NCI-H1417 treated with DMSO at 0.1 percent for 48 hours (cell line): ENCODE measurements at places on chromosomes 2 and 18.

GRCh38 chr2:75003773-75004172 is 45.3 kb downstream of the POLE4 start:
- no peak for DNase-seq

- no peak for DNase-seq
These were observed 25.7 kb downstream of the SRBD1 start for GRCh38 chr2:45585267-45585861.

DNA sequence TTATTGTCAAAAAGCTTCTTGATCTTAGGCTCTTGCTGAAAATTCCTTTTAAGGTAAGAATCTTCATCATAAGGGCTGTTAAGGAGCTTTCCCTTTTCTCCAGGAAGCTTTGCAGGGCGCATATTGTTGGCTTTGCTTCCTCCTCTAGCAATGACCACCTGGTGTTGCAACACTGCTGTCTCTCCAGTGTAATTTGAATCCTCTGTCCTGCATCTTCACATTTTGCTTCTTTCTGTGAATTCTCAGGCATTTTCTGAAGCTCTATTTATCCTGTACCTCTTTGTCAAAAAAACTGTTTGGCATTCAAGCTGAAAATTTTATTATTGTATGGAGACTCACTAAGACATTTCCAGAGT is 533.1 kb upstream of the CHAC2 start:
- DNase-seq: no peak

DNA sequence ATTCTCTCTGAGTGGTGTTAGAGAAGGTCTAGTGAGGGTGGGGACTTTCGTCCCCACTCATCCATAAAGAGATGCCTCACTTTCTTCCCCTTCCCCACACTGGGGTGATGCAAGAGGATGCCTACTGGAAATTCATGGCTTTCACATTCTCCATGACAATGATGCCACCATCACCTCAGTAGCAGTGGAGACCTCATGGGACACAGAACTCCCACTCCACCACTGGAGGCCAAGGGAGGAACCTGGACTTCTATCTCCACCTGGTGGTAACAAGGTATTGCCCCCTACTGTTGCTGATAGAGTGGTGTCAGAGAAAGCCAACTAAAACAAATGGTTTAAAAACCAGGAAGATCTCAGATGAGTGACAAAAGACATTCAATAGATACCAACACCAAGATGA is 110.9 kb downstream of the INHBB start:
- DNase-seq: no peak

GRCh38 chr2:173386738-173387065 is 32.0 kb downstream of the CDCA7 start:
- DNase-seq: no peak

DNA sequence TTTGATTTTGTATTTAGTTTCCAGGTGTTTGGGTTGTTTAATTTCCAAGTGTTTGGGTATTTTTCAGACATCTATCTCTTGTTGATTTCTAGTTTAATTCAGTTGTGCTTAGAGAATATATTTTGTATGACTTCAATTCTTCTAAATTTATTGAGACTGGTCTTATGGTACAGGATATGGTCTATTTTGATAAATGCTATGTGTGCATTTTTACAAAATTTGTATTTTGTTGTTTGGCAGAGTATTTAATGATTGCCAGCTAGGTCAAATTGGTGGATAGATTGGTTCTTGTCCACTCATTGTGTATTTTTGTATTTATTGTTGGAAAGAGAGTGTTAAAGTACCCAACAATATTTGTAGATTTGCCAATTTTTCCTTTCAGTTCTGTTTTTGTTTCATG is 23.7 kb upstream of the LAMA1 start:
- DNase-seq: no peak

DNA sequence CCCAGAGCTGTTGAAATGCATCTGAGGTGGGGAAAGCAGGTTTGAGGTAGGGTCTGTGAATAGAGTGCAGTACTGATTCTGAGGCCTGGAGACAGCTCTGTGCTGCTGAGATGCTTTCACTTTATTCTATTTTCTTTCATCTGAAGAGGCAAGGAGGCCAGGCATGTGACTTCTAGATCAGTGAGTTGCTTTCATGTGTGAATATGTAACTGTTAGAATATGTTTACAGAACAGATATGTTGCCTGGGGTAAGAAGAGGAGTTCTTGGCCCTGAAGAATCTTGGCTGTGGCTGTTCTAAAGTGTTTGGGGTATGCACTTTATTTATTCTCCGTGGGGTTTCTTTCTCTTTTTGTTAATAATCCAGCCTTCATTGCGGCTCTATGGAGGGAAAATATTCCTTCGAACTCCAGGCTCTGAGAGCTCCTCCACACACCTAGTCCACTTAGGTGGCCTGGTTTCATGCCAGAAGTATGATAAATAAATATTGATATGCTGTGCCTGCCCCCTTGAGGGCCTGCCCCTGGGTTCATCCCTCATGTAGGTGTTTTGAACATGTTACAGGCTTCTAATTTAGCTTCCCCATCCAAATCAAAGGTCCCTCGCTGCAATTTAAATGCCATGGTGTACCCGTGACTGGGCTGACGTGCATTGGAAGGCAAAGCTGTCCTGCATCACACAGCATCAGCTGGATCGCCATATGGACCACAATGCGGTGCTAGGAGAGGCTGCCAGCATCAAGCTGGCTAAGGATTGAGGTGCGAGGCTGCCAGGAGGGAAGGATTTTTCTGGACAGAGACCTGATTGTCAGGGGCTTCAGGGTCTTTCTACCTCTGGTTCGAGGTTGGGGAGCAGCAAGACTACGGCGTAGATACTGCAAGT is 102.9 kb downstream of the PRKCE start:
- no peak for DNase-seq

DNA sequence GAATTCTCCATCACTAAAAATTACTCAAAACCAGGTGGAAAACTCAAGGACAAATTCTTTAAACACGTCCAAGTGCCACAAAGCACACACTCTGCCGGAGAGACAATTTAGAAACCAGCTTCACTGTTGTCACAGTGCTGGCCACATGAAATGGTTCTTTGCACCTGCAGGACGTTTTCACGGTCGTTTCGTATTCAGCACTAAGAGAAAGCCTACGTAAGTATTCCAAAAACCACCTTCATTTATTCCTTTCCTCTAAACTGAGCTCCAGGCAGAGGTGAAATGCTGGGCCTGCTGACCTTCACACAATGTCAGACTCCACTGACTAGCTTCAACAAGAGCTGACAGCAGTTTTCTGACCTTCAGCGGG is 680 bp downstream of the ATP5F1A start:
- DNase-seq: no peak

- DNase-seq: no peak
These were observed 5.9 kb upstream of the NARS1 start for GRCh38 chr18:57627488-57627887.

DNA sequence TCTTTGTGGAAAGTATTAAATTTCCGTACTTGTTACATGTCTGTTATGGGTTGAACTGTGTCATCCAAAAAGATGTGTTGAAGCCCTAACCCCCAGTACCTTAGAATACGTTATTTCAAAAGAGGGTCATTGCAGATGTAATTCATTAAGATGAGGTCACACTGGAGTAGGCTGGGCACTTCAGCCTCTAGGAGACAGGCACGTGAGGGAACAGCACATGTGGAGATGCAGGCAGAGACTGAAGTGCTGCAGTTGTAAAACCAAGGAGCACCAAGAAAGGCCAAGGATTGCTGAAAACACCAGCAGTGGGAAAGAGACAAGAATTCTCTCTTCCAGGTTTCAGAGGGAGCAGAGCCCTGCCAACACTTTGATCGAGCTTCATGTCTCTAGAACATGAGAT is 4.6 kb upstream of the RHBDD1 start:
- DNase-seq: no peak

DNA sequence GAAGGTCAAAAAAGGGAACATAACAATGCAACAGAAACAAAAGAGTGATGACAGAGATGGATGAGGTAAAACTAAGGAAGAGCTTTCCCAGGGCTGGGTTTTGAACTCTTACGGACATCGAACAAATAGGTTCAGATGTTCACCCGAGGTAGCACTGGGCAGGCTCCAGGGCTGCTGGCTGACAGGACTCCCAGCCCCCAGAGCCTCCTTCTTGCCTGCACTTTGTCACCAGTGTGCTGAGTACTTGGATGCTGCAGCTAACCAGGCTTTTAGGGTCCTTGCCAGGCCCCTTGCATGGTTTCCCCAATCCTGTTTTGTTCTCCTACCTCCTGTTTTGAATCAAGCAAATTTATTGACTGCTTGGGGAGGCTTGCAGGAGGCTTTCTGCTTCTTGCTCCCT is 322.9 kb downstream of the DYSF start:
- DNase-seq: no peak

DNA sequence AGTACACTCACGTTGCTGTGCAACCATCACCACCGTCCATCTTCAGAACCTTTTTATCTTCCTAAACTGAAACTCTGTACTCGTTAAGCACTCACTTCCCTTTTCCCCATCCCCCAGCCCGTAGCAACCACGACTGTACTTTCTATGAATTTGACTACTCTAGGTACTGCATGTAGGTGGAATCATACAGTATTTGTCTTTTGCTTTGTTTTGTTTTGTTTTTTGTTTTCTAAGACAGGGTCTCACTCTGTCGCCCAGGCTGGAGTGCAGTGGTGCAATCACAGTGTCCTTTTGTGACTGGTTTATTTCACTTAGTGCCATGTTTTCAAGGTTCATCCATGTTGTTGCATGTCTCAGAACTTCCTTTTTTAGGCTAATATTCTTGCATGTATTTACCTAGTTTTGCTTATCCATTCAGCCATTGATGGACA is 7.0 kb upstream of the TYMS start:
- DNase-seq: no peak

DNA sequence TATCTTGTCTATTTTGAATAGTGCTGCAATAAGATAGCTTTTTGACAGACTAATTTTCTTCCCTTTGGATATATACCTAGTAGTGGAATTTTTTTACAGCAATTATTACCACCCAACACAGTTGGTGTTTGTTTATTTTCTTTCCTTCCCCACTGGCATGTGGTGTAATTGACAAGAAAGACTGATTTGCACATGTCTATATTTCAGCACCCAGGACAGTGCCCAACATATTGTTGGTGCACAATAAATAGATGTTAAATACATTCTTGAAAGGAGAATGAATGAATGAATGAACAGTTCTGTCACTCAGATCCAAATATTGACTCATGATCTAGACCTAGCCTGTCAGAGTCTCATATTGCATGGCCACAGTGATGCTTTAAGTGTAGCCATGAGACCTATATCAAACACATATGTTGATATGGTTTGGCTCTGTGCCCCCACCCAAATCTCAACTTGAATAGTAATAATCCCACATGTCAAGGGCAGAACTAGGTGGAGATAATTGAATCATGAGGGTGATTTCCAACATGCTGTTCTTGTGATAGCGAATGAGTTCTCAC is 538.2 kb downstream of the NYAP2 start:
- DNase-seq: no peak

DNA sequence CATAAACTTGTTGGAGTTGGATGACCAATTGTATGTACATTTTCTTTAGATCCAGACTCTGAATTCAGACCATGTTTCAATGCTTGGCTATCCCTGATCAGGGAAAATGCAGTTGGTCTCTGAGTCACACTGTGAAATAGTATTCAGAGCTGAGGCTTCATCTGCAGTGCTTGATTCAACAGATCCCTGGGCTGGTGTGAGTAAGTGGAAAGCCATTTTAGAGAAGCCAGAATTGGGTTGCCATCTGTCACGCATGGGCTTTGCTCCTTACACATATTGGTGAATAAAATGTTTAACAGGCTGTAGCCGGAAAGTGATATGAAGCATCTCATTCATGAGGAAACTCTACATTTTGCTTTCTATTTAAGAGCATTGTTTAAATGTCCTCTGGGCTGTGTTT is 50.0 kb upstream of the ACYP2 start:
- no peak for DNase-seq

DNA sequence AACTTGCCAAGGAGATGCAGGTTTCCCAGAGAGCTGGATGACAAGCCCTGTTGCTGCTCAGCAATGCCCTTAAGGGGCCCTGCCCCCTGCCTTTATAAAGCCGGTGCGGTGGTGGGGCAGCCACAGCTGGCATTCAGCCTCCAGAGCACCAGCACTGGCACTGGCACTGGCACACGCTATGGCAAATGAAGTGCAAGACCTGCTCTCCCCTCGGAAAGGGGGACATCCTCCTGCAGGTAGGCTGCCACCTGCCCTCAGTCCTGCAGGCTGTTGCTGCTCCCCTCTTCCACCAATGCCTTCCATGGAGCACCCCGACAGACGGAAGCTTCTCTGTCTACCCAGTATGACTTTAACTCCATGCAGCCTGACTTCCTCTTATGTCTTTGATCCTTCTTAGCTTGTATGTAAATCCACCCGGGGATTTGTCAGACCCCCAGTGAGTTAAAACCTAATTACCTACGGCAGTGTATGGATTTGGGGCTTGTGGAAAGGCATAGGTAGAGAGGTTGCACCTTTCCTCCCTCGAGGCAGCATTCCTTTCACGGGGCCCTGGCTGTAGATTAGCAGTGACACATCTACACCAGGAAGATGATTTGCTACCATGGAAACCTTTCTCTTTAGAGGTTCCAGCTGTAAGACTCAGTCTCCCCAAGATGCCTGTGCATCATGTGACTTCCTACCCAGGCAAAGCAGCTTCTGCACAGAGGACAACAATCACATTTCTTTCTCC is at the start of gene DAPL1:
DAPL1 (plus strand) TSS at position 123 of the 730 bp plus-strand sequence; CDS start at position 179, 56 bp downstream.
- DNase-seq: no peak

- no peak for DNase-seq
These were observed 27.9 kb upstream of the ASNSD1 start for GRCh38 chr2:189633392-189633811.

DNA sequence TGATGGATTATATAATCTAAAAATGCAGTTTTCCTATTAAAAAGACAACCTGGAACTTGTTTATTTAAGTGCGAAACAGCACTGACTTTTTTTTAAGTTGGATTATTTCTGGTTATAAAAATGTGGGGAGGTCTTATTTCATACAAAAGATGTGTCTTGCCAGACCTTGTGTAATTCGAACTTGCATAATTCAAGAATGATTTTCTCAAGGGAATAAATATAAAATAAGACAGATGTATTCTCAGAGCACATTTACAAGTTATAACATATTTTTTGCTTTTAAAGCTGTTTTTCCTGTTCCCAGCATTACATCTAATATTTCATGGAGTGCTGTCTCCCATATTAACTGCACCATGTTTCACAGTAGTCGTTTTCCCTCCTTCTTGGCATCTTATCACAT is 263.1 kb downstream of the CDH20 start:
- no peak for DNase-seq

DNA sequence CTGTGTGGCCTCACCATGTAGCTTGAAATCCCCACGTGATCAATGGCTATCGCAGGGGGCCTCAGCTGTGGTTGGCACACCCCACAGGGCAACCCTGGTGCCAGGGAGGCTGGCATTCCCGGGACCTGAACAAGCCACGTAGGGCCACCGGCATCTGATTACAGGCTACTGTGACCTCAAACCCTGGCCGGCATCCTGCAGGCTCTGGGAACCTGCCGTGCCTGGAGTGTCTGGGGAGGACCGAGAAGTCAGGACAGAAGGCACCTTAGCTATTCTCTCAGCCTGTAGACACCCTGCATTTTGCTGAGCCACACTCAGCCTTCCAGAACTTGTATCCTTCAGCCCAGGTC is 213.0 kb downstream of the GLI2 start:
- no peak for DNase-seq

GRCh38 chr2:40827392-40827791 is 375.5 kb upstream of the SLC8A1 start:
- no peak for DNase-seq

DNA sequence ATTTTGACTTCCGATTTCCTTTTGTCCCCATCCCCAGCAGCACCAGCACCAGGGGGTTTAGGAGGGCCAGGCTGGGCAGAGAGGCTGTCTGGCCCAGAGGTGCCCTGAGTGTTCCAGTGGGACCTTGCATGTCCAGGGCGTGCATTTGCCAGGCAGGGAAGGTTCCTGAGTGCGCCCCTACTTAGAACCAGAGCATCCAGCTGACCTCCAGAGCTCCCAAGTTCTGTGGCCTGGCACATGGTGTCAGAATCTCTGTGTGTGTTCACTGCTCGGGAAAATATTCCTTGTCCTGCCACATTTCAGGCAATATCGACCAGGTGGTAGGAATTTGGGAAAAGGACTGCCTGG is 5.5 kb downstream of the SIX3 start:
- DNase-seq: no peak
